Psoas muscle (tissue), 8 donors: ENCODE measurements at places on chromosomes 2 and 18. TPM values are rescaled to one million over a fixed set of nuclear protein-coding genes. Genes with fewer than 3 reads are reported as not detected.

Gene IL1B
- total RNA-seq: 0.25 TPM

Gene UGT1A5
- total RNA-seq: not detected

Gene ALK
- total RNA-seq: 0.08 TPM

Gene COBLL1
- total RNA-seq: 6.1 TPM

DNA sequence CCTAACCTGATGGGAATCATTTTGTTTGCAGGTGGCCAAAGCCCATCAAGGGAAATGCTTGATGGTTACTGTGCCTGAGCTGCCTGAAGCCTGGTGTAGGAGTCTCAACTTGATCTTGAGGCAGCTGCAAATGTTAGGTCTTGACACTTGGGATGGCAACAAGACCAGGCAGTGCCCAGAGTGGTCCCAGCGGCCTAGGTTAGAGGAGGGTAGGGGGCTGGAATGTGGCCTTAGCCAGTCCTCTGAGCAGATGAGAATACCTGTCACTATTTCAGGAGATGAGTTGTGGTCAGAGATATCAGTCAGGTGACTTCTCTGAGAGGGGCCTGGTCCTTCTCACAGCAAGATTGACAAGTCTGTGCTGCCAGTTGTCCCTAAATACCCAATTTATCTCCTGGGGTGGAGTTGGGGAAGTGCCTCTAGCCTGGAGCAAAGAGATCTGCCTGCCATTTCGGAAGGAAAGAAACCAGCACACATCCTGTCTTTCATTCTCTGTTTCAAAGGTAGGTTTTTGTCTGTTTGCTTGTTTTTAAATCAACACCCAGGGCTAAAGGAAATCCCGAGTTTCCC, 13.4 kb downstream of the SPTBN1 start:
- no peak for DNase-seq

GRCh38 chr2:37912616-37913015, 12.5 kb upstream of the RMDN2 start:
- DNase-seq: no peak

- DNase-seq: no peak
Measured at GRCh38 chr2:72114693-72115051, 33.0 kb downstream of the CYP26B1 start.

DNA sequence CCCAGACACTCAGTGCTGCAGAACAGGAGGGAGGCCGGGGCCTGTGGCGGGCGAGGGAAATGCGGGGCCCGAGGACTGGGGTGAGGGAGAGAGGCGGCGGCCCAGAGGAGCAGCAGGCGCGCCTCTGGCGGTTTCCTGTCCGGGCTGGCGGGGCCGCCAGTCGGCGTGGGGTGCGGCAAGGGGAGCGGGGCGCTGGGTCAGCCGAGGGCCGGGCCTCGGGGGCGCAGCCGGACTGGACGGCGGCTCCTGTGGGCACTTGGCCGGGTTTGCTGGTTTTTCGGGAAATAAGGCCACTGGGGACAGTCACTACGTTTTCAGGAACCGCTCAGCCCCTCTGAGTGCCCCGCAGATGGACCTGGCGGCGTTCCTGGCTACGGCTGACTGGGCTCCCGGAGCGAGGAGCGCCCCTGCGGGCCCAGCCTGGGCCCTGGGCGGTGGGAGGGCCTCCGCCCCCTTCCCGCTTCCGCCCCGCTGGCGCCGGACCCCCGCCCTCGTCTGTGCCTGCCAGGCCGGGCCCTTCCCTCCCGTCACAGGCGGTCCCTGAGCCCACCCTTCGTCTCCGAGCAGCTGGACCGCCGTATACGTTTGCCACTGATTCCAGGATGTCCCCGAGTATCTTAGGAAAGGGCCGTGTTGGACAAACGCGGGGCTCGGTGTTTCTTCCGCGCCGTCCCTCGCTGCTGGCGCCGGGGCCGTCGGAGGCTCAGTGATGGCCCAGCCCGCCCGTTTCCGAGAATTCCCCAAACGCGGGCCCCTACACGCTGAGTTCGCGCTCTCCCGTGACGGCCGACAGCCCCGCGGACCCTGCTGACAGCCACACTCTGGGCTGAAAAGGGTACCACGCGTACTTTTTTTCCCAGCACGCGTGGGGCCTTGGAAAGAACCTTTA, 84.6 kb downstream of the FAM210A start:
- peak; percentile 55 for DNase-seq

DNA sequence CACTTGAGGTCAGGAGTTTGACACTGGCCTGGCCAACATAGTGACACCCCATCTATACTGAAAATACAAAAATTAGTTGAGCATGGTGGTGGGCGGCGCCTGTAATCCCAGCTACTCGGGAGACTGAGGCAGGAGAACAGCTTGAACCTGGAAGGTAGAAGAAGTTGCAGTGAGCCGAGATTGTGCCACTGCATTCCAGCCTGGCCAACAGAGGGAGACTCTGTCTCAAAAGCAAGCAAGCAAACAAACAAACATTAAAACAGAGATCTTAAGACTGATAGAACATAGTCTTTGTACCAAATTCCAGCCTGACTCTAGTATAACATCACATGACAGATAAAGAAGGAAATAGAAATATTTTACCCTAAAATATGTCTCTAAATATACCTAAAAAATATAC, 168.1 kb downstream of the PTPRM start:
- no peak for DNase-seq

DNA sequence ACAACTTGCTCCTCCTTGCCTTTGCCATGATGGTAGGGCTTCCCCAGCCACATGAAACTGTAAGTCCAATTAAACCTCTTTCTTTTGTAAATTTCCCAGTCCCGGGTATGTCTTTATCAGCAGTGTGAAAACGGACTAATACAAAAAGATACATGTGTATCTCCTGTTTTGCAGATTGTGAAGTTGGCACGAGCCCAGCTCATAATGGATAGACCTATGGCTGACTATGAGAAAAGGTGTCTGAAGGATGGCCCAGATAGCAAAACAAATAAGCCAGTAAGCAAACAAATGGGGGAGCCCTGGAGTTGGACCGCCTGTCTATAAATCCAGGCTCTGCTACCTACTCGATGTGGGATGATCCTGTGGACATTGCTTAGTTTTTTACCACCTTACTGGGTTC, 15.5 kb upstream of the PRKCE start:
- DNase-seq: no peak
